HAP-1 (cell line): ENCODE measurements at places on chromosomes 3 and 15.

- no peak for DNase-seq
Observed at GRCh38 chr3:31498791-31499190, 33.9 kb upstream of the STT3B start.

GRCh38 chr3:65671004-65671403, 367.7 kb downstream of the MAGI1 start:
- no peak for DNase-seq

- no peak for DNase-seq
Observed at GRCh38 chr3:8996681-8997121, 33.4 kb upstream of the RAD18 start.

DNA sequence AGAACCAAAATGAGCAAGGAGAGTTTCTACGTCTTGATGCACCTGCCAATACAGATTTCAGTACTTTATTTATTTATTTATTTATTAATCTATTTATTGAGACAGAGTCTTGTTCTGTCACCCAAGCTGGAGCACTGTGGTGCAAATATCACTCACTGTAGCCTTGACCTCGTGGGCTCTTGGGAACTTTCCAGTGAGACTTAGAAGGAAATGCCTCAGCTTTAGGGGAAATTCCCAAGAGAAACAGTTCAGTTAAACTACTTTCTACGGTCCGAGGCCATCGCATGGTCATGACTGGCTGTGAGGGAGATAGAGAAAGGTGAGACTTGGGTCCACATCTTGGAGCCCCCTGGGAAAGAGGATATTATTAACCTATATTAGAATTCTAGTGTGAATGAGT, 47.0 kb upstream of the HERC1 start:
- no peak for DNase-seq

GRCh38 chr3:157857440-157857839, 248.8 kb downstream of the SHOX2 start:
- peak; percentile 9 for DNase-seq

DNA sequence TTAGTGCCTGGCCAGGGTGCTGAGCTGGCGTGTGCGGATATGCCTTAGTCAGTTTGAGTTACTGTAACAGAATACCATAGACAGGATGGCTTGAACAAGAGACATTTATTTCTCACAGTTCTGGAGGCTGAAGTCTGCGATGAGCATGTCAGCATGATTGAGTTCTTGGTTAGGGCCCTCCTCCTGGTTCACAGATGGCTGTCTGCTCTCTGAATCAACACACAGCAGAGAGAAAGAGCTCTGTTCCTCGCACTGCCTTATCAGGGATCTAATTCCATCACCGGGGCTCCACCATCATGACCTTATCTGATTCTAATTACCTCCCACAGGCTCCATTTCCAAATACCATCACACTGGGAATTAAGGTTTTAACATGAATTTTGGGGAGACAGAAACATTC, 386.6 kb upstream of the DPH6 start:
- DNase-seq = no peak

DNA sequence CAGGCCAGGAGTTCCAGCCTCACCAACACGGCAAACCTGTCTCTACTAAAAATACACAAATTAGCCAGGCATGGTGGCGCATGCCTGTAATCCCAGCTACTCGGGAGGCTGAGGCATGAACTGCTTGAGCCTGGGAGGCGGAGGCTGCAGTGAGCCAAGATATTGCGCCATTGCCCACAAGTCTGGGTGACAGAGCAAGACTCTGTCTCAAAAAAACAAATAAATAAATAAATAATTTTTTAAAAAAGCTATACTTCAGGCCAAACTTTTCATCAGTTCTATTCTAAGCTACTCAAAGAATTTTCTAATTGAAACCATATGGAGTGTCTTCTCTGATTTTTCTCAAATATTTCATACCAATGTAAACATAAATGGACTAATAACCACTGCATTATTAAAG, 43.5 kb downstream of the PHC3 start:
- DNase-seq = no peak

- no peak for DNase-seq
Observed at GRCh38 chr3:71974786-71975185, 189.8 kb upstream of the PROK2 start.

- peak; percentile 57 for DNase-seq
Observed at GRCh38 chr15:71278989-71279756, 163.9 kb downstream of the THSD4 start.

DNA sequence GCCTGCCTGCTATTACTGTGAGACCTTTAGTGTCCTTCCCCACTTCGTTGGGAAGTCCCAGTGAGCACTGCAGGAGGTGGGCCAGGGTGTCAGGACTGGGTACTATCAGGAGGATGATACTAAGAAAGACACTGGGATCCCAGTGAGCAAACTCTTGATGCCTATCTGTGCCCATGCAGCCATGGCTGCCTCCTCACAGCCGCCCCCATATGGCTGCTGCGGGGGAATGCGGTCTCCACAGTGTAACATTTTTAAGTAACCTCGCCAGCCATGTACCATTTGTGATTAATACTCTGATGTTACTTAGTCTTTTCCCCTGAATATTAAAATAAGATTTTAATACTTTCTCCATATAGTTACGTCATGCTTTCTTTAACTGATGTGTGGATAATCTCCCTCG, 312.2 kb downstream of the RYR3 start:
- peak; percentile 11 for DNase-seq

GRCh38 chr3:119548341-119548740, 11.1 kb downstream of the CD80 start:
- DNase-seq = no peak

DNA sequence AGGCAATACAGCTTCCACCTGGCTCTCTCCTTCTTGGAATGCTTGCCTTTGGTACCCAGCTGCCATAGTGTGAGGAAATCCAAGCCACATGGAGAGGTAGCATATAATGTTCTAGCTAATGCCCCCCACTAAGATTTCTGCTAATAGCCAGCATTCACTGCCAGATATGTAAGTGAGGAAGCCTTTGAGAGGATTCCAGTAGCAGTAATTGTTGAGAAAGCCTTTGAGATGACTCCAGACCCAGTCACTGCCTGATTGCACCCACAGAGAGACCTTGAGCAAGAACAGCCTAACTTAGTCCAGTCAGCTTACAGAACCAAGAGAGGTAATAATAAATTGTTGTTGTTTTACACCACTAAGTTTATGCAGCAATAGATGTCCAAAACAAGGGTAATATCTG, 63.1 kb downstream of the STRIT1 start:
- DNase-seq = no peak

DNA sequence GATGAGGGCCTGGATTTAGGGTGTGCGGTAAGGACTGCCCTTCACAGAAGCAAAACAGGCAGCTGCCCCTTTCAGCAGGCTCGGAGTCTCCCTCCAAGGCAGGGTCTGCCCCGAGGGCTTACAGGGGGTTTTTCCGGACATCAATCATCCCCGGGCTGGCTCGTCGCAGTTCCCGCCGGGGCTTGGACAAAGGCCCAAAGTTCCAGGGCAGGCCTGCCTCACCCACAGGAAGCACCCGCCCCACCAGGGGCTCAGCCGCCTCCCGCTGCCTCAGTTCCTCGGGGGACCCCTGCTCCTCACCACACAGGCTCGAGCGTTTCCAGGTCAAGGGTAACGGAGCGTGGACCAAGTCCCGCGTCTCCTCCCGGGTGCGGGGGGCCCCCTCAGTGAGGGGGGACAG, 27.0 kb downstream of the KIF7 start:
- no peak for DNase-seq

- DNase-seq = no peak
Observed at GRCh38 chr3:33318710-33319380, 41.6 kb downstream of the FBXL2 start.

DNA sequence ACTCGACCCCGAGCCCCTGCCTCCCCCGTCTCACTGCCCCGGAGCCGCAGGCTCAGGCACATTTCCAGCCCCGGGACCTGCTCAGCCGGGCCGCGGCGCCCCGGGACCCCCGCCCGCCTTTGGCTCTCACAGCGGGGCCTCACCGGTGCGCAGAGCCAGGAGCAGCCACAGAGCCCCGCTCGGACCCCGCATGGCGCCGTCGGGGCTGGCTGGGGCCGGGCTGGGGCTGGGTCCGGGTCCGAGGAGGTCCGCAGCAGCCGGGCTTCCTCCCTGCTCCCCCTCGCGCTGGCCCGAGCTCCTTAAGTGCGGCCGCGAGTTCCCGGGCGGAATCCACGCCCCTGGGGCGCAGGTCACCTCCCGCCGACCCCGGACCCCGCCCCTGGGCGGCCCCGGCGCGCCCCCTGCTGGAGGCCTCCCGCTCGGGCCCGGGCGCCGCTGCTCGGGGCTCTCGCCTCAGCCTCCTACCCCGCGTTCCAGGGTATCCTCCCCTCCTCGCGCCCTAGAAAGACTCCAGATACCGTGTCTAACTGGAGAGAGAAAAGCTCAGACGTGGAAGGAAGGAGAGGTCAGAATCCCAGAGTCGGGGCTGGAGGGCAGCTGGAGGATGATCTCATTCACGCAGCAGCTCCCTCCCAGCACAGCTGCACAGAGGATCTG, at the start of gene MELTF:
Gene MELTF (minus strand): TSS at position 307 of the 657 bp plus-strand sequence. CDS start 115 bp downstream, at position 192.
- DNase-seq = peak; percentile 87

- no peak for DNase-seq
Observed at GRCh38 chr15:96066126-96066525, 264.4 kb upstream of the NR2F2 start.

- no peak for DNase-seq
Observed at GRCh38 chr3:115708540-115708939, 85.2 kb downstream of the GAP43 start.

DNA sequence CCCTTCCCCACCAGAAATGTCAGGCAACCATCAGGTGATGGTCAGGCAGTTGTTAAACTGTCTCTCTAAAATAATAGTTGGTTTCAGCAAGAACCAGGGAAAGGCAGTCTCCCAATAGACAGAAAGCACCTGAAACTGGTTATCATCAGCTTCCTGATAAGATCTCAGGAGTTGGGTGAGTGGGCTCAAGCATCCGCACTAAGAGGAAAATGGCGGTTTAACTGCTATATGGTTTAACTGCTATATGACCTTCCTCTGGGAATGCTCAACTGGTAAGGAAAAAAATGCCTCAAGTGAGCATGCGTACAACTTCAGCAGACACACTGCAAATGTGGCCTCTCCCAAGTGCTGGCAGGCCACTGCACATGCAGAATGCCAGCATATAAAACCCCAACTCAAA, 240.8 kb upstream of the CMC1 start:
- no peak for DNase-seq

DNA sequence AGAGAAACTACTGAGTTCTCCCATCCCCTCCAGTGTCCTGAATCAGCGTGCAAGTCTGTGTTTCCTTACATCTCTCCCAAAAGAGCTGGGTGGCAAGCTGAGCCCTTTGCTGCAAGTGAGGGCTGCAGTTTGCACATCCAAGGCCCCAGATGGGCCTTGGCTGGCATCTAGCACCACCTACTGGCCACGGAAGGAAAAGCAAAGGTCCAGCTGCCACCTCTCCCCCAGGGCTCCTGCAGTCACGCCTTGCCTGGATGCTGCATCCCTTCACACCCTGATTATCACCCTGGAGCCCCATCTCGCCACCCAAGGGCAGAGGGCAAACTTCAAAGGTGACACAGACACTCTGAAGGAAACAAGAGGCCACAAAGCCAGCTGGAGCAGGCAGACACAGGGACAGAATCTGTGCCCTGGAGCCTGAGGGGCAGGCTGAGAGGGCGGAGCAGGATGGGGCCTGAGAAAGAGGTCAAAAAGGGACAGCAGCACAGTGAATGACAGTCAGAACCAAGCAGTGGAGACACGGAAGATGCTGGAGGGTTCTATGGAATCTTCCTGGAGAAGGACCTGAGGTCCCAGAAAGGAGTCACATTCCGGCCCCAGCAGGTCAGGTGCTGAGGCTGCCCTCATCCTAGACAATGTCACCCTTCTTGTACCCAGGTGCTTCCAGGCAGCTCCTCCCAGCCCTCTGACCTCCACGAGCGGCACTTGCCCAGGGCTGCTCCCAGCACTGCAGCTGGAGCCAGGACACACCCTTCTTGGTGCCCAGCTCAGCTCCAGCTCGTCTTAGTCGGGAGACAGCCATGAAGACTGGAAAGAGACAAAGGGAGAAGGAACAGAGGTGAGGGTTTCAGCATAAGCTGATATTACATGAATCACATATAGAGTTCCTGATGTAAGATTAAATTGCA, 18.3 kb upstream of the NTRK3 start:
- peak; percentile 86 for DNase-seq

- no peak for DNase-seq
Observed at GRCh38 chr15:85642065-85642692, 152.5 kb downstream of the KLHL25 start.

DNA sequence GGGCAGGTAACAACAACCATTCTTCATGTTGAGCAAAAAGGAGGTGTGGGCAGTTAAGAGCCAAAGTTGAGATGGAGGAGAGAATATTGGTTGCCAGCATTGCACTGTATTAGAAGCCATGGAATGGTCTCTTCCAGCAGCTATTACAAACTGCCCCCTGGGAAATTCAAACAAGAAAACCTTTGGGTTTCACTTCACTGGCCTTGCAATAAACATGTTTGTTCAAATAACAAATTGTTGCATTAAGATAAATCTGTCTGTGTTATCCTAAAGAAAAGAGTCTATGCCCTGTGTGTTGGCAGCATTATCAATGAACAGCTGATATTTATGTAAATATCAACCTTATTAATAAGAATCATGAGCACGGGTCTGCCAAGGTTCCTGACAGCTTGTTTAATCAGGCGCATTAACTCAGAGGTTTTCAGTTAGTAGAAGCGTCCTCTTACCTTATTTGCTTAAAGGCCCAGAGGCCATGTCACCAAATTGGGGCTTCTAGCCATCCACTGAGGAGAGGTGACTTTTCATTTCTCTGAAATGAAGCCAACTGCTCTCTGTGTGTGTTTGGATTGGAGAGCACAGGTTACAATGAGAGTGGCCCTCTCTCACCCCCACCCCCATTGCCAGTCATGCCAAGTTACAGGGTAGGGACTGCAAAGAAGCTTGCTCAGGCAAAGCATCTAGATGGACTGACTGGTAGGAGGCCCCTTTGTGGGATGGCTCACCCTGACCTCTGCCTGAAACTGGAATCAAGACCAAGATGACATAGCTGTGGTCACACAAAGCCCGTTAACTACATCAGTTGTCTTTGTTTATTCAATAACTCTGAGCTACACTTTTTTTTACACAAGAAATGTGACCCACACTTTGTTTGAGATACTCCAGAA, 10.5 kb downstream of the FILIP1L start:
- DNase-seq = no peak
